ENCODE measurements at places on chromosomes 7 and 10.

DNA sequence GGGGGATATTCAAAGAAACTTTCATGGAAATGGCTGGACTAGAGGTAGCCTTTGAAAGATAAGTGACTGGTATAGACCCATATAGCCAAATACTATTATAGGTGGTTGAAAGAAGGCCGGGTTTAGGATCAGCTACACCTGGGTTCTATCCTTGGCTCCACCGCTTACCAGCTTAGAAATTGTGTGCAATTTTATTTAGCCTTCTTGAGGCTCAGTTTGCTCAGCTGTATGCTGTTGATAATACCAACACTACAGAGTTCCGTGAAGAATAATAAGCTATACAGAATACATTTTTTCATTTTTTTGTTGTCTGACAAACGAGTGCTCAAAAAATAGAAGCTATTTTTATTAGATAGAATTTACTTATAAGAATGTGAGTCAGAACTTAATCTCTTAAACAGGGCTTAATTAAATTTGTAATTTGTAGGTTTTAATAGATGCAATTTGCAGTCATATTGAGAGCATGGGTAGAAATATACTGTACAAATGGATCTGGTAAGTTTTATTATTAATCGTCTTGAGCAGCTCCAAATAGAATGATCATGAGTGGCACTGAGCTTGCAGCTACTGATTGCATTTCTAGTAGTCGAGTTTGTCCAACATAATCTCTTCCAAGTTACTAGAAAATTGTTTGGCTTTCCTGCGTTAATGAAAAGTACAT lies 164.3 kb upstream of the PHYHIPL start:
- no peak for DNase-seq

DNA sequence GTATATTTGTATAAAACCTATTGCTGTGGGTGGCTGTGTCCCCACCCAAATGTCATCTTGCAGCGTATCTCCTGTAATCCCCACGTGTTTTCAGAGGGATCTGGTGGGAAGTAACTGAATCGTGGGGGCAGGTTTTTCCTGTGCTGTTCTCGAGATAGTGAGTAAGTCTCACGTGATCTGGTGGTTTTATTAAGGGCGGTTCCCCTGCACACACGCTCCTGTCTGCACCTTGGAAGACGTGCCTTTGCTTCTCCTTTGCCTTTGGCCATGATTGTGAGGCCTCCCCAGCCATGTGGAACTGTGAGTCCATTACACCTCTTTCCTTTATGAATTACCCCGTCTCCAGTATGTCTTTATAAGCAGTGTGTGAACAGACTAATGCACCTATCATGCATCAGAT lies 97.6 kb downstream of the DYNC2I1 start:
- no peak for DNase-seq

- no peak for DNase-seq
Measured at GRCh38 chr10:130453721-130454542, 317.7 kb downstream of the GLRX3 start.

DNA sequence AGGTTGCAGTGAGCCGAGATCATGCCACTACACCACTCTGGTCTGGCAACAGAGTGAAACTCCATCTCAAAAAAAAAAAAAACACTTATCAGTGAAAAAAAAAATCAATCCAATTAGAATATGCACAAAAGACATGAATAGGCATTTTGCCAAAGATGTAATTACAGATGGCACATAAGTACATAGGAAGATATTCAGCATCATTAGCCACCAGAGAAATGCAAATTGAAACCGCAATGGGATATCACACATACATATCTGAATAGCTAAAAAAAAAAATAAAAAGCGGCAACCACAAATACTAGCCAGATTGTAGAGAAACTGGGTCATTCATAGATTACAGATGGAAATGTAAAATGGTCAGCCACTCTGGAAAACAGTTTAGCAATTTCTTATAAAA lies 1310.8 kb downstream of the XPNPEP1 start:
- no peak for DNase-seq

DNA sequence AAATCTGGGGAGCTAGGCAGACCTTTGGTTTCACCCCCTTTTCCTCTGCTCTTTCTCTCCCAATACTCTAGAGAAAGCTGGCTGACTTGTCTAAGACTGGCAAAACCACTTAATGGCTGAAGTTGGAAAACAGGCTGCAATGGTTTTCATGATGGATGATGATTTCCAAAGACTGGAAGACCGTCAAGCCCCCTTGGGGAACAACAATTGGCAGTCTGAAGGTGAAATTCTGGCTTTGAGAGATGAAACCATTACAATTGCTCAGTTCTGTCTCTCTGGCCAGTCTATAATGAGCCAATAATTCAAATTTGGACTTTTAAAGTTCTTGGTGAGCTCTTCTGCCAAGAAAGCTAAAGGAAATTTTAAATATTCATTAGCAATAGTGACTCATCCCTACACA lies 680.5 kb downstream of the PARD3 start:
- no peak for DNase-seq

- DNase-seq, result peak; percentile 44
Measured at GRCh38 chr7:158271646-158272045, 316.0 kb downstream of the PTPRN2 start.

- DNase-seq, result no peak
Measured at GRCh38 chr7:110541962-110542361, 549.0 kb upstream of the LRRN3 start.

All from posterior vena cava (tissue), 2 donors.